ENCODE measurements at places on chromosomes 16 and 17. TPM values are rescaled to one million over a fixed set of nuclear protein-coding genes. Genes with fewer than 3 reads are reported as not detected.

The ACSM2A gene
- polyA plus RNA-seq: not detected

The HID1 gene
- 6.2 TPM for polyA plus RNA-seq

The MYL4 gene
- not detected for polyA plus RNA-seq

The TGFB1I1 gene
- 68.7 TPM for polyA plus RNA-seq

The CDT1 gene
- polyA plus RNA-seq: 17.0 TPM

The TMEM238L gene
- not detected for polyA plus RNA-seq

The SHBG gene
- 0.63 TPM for polyA plus RNA-seq

The NAE1 gene
- polyA plus RNA-seq: 90.0 TPM

The STX1B gene
- polyA plus RNA-seq: 2.4 TPM

The HIRIP3 gene
- polyA plus RNA-seq: 19.5 TPM

DNA sequence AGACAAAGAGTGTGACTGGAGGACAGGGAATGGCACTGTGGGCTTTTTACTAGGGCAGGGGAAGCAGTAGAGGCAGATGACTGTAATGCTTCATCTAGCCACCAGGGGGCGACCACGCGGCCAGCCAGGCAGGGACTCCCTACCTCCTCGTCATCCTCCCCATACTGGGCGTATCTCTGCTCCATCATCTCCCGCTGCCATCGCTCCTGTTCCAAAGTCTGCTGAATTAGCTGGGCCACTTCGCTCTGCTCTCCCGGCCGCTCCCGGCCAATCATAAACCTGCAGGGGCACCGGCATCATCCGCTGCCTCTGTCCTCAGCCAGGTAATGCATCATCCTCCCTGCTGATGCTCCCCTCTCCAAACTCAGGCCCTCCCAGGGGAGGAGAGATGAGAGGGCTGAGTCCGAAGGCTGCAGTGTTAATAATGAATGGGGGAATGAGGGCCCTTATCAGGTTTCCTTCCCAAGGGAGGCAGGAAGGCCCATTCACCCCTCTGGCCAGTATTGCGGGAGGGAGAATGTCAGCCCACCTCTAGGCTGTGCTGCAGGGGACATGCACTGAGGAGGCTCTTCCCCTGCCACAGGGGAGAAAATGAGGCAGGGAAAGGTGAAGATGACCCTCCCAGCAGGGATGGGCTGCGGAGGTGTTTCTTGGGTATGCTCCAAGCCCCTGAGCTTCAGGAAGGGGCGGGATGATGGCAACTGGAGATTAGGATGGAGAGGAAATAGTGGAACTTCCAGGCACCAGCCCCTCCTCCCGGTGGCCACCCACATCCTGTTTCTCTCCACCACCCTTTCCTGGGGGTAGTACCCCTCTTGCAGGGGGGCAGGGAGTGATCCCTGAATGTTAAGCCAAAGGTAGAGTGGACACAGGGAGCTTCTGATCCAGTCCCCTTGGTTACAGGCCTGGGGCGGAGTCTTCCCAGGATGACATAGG, 10.3 kb upstream of the SAMD14 start:
- DNase-seq: peak; percentile 89

DNA sequence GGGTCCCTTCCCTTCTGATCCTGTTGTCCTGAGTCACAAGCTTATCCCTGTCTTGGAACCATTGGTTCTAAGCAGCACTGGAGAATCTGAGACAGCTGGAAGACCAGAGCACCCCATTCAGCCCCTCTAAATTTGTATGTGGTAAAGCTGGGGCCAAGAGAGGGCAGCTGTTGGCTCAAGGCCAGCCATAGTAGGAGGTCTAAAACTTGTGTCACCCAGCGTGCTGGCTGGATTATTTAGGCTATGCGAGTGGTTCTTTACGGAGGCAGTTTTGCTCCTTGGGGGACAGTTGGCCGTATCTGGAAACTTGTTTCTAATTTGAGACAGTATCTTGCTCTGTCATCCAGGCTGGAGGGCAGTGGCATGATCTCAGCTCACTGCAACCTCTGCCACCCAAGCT, 69.6 kb upstream of the GSE1 start:
- DNase-seq: no peak

DNA sequence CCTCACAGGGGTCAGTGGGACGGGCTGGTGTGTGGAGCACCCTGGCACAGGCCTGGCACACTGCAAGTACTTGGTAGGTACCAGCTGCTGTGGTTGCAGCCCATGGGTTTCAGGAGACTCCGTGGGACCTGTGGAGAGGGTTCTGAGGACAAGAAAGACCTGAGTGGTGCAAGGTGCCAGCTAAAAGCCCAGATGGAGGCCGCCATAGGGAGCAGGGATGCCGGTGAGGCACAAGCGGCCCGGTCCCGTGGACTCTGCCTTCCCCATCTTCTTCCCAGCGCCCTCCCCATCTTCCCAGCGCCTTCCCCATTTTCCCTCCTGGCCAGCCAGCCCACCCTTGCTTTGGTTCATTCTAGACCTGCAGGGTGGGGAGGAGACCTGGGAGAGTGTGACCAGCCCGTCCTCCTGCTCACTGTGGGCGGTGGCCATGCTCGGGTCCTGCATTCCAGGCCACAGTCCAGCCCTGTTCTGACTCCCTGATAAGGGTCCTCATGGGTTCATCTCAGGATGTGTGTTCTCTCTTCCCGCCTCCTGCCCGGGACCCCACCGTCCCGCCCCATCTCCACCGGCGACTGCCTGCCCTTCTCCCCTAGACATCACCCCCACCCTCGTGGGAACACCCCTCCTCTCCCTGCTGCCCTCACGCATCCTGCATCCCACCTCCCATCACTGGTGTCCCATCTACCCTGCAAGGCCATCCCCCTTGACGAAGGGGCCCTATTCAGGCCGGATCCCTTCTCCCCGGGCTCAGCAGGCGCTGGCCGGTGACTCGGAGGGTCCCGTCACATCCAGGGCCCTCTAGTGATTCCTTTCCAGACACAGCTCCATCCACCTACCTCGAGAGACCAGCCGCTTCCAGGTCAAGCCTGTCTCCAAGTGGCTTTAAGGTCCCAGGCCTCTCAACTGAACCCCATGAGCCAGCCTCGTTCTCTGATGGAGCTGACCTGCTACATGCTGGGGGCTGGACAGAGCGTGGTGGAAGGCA, 3.4 kb downstream of the ZNF469 start:
- no peak for DNase-seq

DNA sequence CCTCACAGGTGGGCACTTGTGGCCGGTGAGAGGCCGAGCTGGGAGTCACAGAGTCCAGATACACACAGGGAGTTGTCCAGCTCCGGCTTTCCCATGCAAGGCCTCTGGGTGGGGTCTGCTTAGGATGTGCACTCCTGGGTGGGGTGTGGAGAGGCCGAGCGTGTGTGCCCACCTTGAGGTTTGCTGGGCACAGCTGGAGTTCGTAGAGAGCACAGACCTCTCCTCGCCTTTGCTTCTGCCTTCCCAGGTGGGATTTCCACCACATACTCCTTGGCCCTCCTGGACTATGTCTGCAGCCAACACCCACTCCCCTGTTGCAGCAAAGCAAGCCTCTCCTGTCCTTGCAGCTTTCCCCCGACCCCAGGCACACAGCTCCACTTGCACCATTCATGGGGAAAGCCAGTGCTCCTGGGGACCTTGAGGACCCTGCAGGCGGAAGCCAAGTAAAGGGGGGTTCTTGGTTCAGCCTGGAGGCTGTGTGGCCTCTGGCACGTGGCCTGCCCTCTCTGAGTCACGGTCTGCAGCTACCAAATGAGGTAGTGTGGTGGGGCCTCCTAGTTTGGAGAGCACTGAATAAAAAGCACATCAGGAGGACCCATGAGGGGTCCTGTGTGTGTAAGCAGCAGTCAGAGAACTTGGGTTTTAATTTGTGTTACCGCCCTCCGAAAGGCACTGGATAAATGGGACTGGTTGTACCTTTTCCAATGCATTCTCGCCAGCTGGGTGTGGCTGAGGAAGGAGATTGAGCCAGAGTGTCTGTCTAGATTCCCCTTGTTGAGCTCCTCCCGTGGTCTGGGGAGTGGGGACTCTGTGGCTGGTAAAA, 31.5 kb downstream of the MPRIP start:
- no peak for DNase-seq

- no peak for DNase-seq
Observed at GRCh38 chr17:72639711-72640110, 452.8 kb downstream of the SLC39A11 start.

- DNase-seq: no peak
Observed at GRCh38 chr17:81656118-81656743, at the start of gene PDE6G. Gene PDE6G (minus strand): TSS chr17:81656542. CDS start chr17:81653305, 3,237 bp downstream.

DNA sequence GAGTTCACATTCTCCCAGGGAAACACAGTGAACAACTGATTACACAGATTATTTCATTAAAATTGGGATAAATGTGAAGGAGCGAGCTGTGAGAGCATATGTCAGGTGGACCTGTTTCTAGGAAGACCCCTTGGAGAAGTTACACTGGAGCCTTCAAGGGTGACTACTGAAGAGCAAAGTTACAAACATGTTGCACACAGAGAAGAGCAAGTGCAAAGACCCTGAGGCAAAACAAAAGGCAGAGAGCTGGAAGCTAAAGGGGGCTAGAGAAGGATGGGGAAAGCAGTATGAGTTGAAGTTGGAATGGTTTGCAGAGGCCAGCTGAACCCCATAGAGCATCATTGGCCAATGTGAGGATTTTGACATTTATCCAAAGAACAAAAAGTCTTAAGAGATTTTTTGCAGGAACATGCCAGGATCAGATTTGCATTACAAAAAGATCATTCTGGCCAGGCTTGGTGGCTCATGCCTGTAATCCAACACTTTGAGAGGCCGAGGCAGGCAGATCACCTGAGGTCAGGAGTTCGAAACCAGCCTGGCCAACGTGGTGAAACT, 14.1 kb downstream of the PDZD9 start:
- DNase-seq: no peak

- no peak for DNase-seq
Observed at GRCh38 chr17:70776441-70776840, 607.1 kb downstream of the KCNJ2 start.

DNA sequence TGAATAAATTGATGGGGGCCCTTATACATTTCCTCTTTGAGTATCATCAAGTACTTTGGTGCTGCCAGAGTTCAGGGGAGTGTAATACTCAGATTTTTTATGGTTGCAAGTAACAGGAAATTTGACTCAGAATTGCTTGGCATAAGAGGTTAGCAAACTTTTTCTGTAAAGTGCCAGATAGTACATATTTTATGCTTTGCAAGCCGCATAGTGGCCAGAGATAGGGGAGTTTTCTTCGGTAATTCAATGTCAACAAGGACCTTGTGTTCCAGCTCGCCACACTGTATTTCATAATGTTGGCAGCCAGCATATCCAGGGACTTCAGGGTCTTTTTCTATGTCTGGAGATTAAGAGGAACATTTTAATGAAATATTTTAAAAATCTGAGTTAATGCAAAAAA, 51.0 kb upstream of the MARCHF10 start:
- no peak for DNase-seq

- DNase-seq: peak; percentile 99
Observed at GRCh38 chr16:1677942-1678499, at the start of gene JPT2. Gene JPT2 (plus strand): TSS chr16:1678279. CDS start chr16:1678313, 34 bp downstream.

- DNase-seq: no peak
Observed at GRCh38 chr16:65125871-65126270, 4.0 kb upstream of the CDH11 start.

- DNase-seq: no peak
Observed at GRCh38 chr16:51434567-51435198, 283.6 kb upstream of the SALL1 start.
